ENCODE measurements at places on chromosomes 4 and X.

DNA sequence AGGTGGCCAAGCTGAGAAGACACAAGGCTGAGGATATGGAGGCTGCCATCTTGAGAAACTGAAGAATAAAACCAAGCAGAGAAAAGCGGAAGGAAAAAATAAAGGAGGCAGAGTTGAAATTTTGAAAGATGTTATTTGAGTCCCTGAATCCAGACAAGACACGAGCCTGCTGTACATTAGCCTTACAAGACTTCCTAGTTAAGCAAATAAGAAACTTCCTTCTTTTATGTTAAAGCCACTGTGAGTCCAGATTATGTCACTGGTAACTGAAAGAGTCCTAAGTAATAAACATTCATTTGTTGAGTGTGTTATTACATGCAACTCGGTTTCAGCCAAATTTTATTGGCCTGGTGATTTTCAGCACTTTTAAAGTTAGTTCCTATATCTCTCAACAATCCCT lies 30.4 kb downstream of the DRD5 start:
- DNase-seq = no peak

- DNase-seq = no peak
Observed at GRCh38 chr4:146646593-146647325, 8.1 kb downstream of the POU4F2 start.

DNA sequence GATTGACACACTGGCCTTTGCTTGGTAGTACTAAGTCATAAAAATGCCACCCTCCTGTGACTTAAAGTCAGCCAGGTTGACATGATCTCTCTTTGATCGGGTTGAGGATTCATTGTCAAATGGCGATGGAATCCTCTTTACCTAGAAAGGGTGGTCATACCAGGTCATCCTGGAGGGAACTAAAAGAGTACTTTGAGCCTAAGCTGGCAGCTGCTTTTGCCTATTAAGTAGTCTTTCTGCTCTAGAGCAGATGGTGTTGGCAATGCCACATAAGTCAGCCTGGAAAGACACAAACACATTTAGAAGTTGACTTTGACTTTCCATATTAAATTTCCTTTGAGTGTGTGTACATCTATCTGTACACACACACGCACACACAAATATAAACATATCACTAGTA lies 39.2 kb upstream of the C4orf54 start:
- DNase-seq = no peak

DNA sequence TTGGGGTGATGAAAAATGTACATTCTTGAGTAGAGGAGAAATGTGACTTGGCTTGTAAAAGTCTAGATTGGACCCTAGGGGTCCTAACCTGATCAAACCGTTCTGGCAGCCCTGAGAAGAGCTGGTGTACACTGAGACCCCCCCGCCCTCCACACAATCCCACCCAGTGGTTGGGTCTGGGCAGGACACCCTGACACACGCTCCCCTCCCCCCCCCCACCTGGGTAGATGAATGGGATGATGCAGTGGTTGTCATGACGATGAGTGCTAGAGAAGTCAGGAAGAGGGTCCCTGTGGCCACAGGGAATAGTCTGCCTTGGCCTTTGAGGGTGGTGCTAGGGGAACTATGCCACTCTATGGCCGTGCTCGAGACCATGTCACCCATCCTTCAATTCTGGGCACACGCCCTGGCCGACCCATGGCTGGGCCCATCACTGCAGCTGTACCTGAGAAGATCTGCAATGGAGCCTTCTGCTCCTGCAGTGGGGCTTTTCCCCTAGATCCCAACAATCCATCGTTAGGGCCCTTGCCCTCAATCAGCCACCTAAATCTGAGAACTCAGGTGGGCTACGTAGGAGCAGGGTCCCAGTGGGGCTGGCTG lies 4.4 kb downstream of the CDK16 start:
- no peak for DNase-seq

DNA sequence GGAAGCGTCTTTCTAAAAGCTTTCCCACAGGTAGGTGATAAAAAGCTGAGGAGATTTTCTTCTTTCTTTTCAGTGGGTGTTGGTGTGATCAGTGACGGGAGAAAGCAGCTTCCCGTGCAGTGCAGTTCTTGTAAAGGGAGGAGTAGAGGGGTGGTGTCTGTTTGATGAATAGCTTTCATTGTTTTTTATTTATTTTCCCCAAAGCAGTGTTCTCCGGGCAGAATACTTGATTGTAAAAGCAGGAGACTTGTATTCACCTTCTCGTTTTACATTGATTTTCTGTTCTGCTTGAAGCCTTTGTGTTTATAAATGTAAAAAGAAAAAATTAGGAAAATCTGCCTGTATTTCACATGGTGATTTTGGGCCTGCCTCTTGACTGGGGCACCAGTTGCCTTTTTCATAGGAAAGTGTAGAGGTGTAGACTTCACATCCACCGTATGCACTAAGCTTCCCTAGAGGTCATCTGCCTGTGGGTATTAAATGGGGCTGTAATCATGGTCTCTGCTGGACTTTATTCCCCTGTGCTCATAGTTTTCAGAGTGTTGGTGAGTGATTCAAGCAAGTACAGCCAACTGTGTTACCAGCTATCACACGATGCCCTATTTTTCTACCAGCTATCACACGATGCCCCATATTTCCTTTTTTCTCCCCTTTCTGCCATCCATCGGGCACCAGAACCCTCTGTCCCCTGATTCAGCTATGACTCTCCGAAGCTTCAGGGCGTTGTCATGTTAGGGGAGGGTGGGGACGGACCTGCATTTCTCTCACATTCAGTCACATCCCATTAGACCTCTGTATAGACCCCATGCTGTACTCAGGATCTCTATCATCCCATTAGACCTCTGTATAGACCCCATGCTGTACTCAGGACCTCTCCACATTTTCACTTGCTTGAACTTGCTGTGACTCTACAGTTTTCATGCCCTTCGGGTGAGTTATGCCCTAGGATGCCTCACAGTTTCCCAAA lies 526.5 kb downstream of the TRIML1 start:
- DNase-seq = peak; percentile 47

DNA sequence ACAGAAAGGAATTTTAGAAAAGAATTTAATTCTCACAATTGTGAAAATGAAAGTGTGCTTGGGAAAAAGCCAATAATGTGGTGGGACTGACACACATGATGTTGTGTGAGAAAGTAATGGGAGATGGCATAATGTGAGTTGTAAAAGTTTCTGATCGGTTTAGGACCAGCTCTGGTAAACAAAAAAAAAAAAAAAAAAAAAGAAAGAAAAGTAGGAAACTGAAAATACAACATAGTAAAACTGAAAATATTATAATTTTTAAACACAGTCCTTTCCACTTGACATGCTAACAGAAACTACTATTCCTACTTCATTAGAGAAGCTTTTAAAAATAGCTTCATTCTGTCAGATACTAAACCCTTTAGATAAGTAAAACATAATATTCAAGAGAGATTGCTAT lies 28.2 kb downstream of the RAP1GDS1 start:
- DNase-seq = no peak

GRCh38 chr4:40587826-40588225 lies 41.8 kb downstream of the RBM47 start:
- no peak for DNase-seq

DNA sequence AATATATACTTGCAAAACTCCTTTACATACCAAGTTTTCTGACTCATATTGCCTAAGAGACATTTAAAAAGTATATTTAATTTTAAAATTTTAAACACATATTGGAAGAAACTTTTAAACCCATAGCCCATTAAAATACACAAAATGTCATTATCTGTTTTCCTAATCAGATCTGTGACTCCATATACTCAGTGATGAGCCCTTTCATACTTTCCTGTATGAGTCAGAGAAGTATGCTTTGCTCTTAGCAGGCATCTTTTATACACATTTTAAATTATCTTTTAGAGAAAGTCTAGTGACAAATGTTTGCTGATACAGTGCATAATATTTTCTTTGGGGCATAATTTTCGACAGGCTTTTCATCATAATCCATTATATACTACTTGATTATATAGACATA lies 26.4 kb downstream of the SPIN3 start:
- no peak for DNase-seq
